ENCODE measurements at places on chromosomes 3 and 15. TPM values are rescaled to one million over a fixed set of nuclear protein-coding genes. Genes with fewer than 3 reads are reported as not detected.

- H3K4me1 ChIP-seq: no peaks in the 10 kb centered on the region
- peak overlapping the region; percentile 13 for H3K4me3 ChIP-seq
- H3K27ac ChIP-seq: no peak overlapping the region
- H3K27me3 ChIP-seq: no peaks in the 10 kb centered on the region
Observed at GRCh38 chr3:71984843-71985613, 200.1 kb upstream of the PROK2 start.

- no peaks in the 10 kb centered on the region for H3K36me3 ChIP-seq
- H3K27me3 ChIP-seq: no peaks in the 10 kb centered on the region
- DNase-seq: no peak
- H3K27ac ChIP-seq: no peak overlapping the region
- H3K4me1 ChIP-seq: peaks cover 8% of the 10 kb centered on the region
- H3K4me3 ChIP-seq: no peak overlapping the region
Observed at GRCh38 chr3:37910671-37911400, 49.2 kb downstream of the CTDSPL start.

GRCh38 chr15:46654993-46655392 lies 1020.2 kb downstream of the SQOR start:
- no peaks in the 10 kb centered on the region for H3K36me3 ChIP-seq
- no peak overlapping the region for H3K27ac ChIP-seq
- no peaks in the 10 kb centered on the region for H3K4me1 ChIP-seq

DNA sequence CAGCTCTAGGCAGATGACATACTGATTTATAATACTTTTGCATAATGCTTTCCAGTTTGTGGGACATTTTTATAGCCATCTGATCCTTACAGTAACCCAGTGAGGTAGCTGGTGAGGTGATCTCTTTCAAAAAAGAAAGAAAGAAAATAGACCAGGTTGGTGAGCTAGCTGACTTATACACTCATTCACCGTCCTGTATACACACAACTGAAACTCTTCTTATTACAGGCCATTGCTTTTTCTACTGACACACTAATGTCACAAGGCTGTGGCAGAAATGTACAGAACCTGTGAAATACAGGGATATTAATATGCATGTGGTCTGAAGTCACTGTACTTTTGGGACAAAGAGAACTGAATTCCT lies 150.2 kb upstream of the BHLHE40 start:
- no peak for DNase-seq
- H3K27ac ChIP-seq: peak overlapping the region; percentile 60
- H3K4me3 ChIP-seq: no peak overlapping the region

DNA sequence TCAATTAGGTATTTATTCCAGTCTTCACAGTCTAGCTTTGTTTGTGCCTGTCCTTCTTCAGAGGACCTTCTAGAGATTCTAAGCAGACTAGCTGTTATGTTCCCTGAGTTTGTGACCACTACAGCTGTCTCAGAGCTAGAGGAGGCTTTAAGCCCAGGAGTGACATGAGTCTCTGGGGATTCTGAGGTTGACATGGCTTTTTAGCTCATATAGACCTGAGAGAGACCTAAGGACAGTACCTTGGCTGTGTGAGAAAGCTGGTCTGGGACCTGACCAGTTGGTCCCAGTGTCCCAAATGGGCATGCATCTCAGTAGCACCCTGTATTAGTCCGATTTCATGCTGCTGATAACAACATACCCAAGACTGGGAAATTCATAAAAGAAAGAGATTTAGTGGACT lies 330.2 kb downstream of the DIPK2A start:
- H3K36me3 ChIP-seq: no peaks in the 10 kb centered on the region
- DNase-seq: no peak
- no peak overlapping the region for H3K4me3 ChIP-seq
- no peaks in the 10 kb centered on the region for H3K4me1 ChIP-seq

- no peaks in the 10 kb centered on the region for H3K27me3 ChIP-seq
- no peak overlapping the region for H3K27ac ChIP-seq
- DNase-seq: no peak
Observed at GRCh38 chr3:178203650-178204049, 332.6 kb upstream of the KCNMB2 start.

- H3K27me3 ChIP-seq: no peaks in the 10 kb centered on the region
- H3K4me1 ChIP-seq: no peaks in the 10 kb centered on the region
- no peak overlapping the region for H3K27ac ChIP-seq
- no peak overlapping the region for H3K4me3 ChIP-seq
- no peaks in the 10 kb centered on the region for H3K36me3 ChIP-seq
Observed at GRCh38 chr3:131914090-131914691, 120.6 kb downstream of the CPNE4 start.

DNA sequence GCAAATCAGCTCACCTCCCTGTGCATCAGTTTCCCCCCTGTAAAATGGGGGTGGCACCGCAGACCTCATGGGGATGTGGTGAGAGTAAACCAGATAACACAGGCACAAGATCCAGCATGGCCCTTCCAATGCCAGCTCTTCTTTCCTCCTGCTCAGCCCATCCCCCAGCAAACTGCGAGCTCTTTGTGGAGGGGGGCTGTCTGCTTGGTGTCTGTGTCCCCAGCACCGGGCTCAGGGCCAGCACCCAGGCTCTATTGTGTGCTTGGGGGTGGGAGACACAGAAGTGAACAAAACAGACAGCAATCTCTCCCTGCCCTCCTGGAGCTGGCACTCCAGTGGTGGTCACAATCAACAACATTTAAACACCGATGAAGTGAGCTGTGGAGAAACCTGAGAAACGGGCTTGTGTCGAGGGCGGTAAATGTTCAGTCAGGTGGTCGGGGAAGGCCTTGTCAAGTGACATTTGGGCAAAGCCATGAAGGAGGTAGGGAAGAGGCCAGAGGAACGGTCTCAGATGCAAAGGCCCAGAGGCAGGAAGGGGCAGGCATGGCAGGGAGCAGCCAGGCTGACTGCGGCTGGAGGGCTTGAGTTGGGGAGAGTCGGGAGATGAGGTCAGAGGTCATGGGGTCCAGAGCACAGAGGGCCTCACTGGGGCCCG lies 28.4 kb downstream of the GRIP2 start:
- no peak overlapping the region for H3K4me3 ChIP-seq
- no peak for DNase-seq
- no peaks in the 10 kb centered on the region for H3K27me3 ChIP-seq
- H3K4me1 ChIP-seq: no peaks in the 10 kb centered on the region

- no peaks in the 10 kb centered on the region for H3K36me3 ChIP-seq
- no peaks in the 10 kb centered on the region for H3K4me1 ChIP-seq
- DNase-seq: no peak
- no peak overlapping the region for H3K4me3 ChIP-seq
- H3K27me3 ChIP-seq: no peaks in the 10 kb centered on the region
- H3K27ac ChIP-seq: no peak overlapping the region
Observed at GRCh38 chr3:28674212-28674611, 325.6 kb upstream of the AZI2 start.

DNA sequence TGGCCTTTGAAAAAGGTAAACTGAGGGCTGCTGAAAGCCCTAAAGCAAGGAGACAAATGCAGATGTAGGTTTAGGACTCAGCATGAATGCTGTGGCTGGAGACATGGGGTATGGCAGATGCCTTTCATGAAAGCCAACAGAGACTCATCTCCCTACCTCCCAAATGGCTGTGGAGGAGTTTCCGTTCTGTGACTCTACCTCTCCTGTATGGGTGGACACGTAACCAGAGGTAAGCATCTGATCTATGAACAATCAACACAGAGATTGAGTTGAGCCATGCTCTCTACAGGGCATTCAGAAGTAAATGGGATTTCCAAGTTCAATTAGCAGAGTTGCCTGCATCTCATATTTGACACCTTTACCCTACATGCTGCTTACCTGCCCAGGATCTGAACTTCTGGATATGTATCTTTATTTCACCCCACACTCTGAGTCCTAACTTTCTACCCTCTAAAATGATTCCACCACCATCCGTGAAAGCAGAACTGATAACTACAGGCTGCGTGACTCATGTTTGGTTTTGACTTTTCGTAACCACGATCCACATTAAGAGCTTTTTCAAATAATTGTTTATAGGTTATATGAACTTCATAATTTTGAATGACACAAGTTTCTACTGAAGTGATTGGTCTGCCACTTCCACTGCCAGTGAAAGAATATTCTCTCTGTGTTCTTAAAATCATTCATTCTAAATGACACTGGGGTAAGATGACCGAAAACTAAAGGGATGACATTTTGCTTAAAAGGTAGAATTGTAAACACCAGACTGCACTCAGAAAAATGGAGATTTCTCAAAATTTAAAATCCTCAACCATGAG lies 1058.7 kb downstream of the FHIT start:
- no peaks in the 10 kb centered on the region for H3K4me1 ChIP-seq
- H3K27me3 ChIP-seq: no peaks in the 10 kb centered on the region
- peak; percentile 25 for DNase-seq
- H3K27ac ChIP-seq: no peak overlapping the region
- no peak overlapping the region for H3K4me3 ChIP-seq

DNA sequence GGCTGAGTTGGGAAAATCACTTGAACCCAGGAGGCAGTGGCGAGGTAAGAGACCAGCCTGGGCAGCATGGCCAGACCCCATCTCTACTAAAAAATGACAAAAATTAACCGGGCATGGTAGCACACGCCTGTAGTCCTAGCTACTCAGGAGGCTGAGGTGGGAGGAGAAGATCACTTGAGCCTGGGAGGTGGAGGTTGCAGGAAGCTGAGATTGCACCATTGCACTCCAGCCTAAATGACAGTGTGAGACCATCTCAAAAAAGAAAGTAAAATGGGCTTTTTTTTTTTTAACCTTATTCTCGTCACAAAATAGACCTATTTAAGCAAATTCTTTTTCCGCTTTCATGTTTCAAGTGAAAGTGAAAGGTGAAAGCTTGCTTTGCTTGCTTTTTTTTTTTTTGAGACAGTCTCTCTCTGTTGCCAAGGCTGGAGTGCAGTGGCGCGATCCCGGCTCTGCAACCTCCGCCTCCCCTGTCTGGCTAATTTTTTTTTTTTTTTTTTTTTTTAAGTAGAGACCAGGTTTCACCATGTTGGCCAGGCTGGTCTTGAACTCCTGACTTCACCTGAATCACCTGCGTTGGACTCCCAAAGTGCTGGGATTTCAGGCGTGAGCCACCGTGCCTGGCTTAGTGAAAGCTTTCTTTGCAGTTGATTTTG lies 3.6 kb downstream of the PDIA3 start:
- H3K4me1 ChIP-seq: peaks cover 43% of the 10 kb centered on the region
- no peaks in the 10 kb centered on the region for H3K27me3 ChIP-seq
- DNase-seq: peak; percentile 38
- H3K27ac ChIP-seq: peak overlapping the region; percentile 75
- peaks cover 5% of the 10 kb centered on the region for H3K36me3 ChIP-seq
- H3K4me3 ChIP-seq: peak overlapping the region; percentile 53

DNA sequence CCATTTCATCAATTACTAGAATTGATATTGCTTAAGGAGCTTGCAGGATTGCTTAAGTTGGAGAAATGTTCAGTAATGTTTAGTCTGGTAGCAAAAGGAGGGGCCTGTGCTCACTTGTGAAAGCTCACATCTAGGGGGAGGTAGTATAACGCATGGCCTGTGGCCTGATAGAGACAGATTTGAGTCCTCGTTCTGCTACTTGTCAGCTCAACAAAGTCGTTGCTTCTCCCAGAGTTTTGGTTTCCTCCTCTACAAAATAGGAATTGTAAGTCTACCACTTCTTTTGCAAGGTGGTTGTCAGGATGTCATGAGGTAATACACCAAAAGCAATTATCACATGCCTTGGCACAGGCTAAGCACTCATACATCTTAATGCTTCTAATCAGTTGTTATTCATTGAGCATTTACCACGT lies 1.3 kb downstream of the ST3GAL6 start:
- no peak for DNase-seq
- no peaks in the 10 kb centered on the region for H3K27me3 ChIP-seq
- no peak overlapping the region for H3K4me3 ChIP-seq
- no peaks in the 10 kb centered on the region for H3K36me3 ChIP-seq

GRCh38 chr3:86837871-86838270 lies 153.1 kb downstream of the VGLL3 start:
- no peak for DNase-seq
- no peak overlapping the region for H3K27ac ChIP-seq
- no peaks in the 10 kb centered on the region for H3K4me1 ChIP-seq
- H3K27me3 ChIP-seq: no peaks in the 10 kb centered on the region
- no peaks in the 10 kb centered on the region for H3K36me3 ChIP-seq
- no peak overlapping the region for H3K4me3 ChIP-seq

DNA sequence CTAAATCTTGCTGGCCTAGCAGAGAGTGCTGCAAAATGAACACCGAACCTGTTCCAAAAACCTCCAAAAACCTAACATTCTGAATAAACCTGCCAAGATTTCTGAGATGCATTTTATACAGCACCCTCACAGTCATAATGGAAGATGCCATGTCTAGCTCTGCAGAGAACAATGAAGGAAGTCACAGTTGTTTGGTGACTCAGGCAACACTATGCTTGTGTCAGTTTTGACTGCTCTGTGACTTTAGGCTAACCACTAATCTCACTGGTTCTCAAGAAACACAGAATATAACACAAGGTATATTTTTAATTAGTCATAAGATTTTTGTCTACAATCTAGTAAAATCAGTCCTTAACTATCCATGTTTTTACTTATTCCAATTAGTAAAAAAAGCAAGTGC lies 606.6 kb downstream of the TBL1XR1 start:
- H3K4me1 ChIP-seq: no peaks in the 10 kb centered on the region
- no peaks in the 10 kb centered on the region for H3K36me3 ChIP-seq
- no peak for DNase-seq
- H3K27ac ChIP-seq: no peak overlapping the region
- H3K27me3 ChIP-seq: no peaks in the 10 kb centered on the region
- no peak overlapping the region for H3K4me3 ChIP-seq

- no peaks in the 10 kb centered on the region for H3K4me1 ChIP-seq
- no peak overlapping the region for H3K27ac ChIP-seq
- H3K27me3 ChIP-seq: no peaks in the 10 kb centered on the region
Observed at GRCh38 chr3:23019596-23020300, 183.4 kb upstream of the UBE2E2 start.

DNA sequence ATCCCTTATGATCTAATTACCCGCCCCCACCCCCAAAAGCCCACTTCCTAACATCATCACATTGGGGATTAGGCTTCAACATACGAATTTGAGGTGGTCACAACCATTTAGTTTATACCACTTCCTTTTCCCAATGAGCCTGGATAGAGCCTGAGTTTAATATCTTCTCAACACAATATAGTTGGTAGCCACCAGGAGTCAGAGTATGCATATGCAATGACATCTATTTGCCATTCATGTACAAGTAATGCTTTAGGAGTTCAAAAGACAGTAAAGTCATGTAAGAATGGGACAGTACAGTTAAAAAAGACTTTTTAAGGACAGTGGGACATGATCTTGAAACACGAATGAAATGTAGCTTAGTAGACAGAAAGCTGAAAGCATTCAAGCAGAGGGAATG lies 172.4 kb downstream of the DCLK3 start:
- DNase-seq: no peak
- H3K4me1 ChIP-seq: no peaks in the 10 kb centered on the region
- H3K4me3 ChIP-seq: no peak overlapping the region
- no peak overlapping the region for H3K27ac ChIP-seq
- H3K27me3 ChIP-seq: no peaks in the 10 kb centered on the region

- no peaks in the 10 kb centered on the region for H3K27me3 ChIP-seq
- DNase-seq: no peak
- H3K36me3 ChIP-seq: no peaks in the 10 kb centered on the region
- H3K27ac ChIP-seq: no peak overlapping the region
- H3K4me1 ChIP-seq: no peaks in the 10 kb centered on the region
Observed at GRCh38 chr3:42790714-42791229, 13.5 kb downstream of the HIGD1A start.

GRCh38 chr15:100602823-100603393 lies 519 bp downstream of the ASB7 start:
- peak overlapping the region; percentile 72 for H3K4me3 ChIP-seq
- peak overlapping the region; percentile 91 for H3K27ac ChIP-seq
- H3K4me1 ChIP-seq: peaks cover 31% of the 10 kb centered on the region
- DNase-seq: peak; percentile 43
- peaks cover 24% of the 10 kb centered on the region for H3K36me3 ChIP-seq

Gene LRTM1
- total RNA-seq: not detected

Gene ACAN
- total RNA-seq: not detected

Gene DYNLT2B
- 5.1 TPM for total RNA-seq

Gene UROC1
- total RNA-seq: not detected

Gene OXSR1
- 35.0 TPM for total RNA-seq

Gene COL6A6
- total RNA-seq: 0.05 TPM

Gene DGKG
- not detected for total RNA-seq

Gene GRAMD2A
- not detected for total RNA-seq

Gene P2RY12
- not detected for total RNA-seq

Gene SFMBT1
- total RNA-seq: 39.0 TPM
